ENCODE measurements at places on chromosomes 2 and 18.

DNA sequence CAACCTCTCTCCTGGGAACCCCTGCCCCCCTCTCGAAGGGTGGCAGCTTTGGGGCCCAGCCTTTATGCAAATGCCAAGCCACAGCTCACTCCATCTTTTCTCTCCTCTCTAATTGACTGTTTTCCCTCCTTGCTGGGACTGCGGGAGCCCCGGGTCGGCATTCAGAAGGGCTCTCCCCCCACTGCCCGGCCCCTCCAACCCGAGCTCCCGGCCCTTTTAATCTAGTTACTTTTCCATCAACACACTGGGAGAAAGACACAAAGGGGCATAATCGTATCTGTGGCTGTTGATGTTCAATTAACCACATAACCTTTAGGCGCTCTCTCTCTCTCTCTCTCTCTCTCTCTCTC lies 95.4 kb downstream of the INHBB start:
- DNase-seq = no peak

DNA sequence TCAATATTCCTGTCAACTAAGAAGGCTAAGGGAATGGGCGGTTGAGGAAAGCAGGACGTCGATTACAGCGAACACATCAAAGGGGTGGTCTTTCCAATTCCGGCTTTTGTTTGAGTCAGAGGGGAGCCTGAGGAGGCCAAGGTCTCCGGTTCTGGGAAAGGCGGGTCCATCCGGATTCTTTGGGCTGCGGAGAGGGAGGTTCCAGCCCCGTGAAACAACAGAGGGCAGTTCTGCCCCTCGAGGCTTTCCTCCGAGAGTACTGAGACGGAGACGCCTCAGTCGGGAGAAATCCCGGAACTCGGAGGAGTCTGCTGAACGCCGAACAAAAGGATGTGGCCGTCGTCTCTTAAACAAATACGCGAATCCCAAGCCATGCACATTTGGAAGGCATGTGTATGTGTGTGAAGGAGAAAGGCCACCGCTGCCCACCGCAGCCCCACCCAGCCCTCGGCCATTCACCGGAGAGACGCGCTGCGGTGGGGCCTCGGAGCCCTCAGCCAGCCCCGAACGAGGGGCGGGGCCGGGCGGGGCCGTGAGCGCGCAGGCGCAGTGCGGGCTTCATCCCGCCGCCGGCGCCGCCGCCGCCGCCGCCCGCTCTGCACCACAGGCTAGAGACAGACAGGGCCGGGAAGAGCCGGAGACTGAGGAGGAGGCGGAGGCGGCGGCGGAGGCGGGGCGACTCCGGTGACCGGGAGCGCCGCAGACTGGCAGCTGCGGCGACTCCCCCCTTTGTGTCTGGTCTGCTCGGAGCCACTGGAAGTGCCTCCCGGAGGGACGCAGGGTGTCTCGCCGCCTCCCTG lies at the start of gene BMPR2:
BMPR2 (plus strand) TSS at position 719 of the 800 bp plus-strand sequence. CDS start 1,148 bp downstream, outside the sequence.
- peak; percentile 84 for DNase-seq

DNA sequence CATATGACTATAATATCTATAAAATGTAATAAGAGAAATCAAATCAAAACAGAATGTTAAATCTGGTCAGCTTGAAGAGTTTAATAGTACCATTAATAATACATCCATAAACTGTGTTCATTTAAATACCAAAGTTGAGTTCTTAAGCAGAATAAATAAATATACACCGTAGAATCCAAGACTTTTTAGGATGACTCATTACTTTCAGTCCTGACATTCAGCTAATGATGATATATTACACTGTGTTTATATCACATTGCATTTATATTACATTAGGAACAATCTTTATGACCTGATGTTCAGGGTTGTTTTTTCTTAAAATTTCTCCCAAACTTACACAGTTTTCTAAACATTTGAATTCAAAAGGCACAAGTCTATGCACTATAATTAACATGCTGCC lies 331.3 kb downstream of the SS18 start:
- no peak for DNase-seq

- no peak for DNase-seq
These were observed 67.0 kb downstream of the MYCN start for GRCh38 chr2:16007167-16007934.

GRCh38 chr2:7060631-7061449 lies 143.6 kb downstream of the RNF144A start:
- DNase-seq = no peak

DNA sequence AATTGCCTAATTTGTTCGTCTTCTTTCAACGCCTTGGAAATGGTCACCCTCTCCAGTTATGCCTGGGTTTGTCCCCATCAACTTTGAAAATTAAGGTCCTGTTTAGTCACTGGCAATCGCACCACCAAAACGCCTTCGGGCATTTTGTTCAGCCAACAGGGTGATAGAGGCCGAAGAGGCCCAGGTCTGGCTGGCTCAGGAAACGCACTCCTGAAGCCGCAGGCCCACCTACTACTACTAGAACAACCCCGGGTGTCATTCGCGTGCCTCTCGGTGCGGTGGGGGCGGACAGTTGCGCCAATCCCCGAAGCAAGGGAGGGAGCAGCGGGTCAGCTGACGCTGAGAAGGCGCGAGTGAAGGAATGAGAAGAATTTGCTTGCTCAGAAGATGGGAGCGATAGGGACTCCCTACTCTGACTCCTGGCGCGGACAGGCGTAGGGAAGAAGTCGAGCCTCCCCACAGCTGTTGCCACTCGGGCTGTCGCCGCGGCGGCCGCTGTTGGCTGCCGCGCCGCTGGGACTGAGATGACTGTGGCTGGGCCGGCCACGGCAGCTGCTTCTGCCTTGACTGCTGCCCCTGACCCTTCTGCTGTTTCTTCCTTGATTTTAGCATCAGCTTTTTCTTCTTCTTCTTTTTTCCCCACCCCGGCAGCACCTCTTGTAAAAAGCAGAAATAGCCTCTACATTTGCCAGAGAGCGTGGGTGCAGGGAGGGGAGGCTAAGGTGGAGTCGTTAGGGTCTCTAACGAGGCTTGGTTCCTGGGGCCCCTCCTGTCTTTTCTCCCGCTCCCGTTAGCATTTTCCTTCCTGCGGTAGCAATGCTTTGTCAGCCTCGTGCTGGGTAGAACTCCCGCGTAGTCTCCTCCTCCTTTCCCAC lies 387.6 kb downstream of the FIGN start:
- DNase-seq = no peak

Data from NCI-H1092 (cell line).